Natural killer cell (primary cell): ENCODE measurements at places on chromosomes 13 and 19.

GRCh38 chr19:45882652-45883585 lies 3.0 kb downstream of the IRF2BP1 start:
- peak; percentile 87 for DNase-seq

DNA sequence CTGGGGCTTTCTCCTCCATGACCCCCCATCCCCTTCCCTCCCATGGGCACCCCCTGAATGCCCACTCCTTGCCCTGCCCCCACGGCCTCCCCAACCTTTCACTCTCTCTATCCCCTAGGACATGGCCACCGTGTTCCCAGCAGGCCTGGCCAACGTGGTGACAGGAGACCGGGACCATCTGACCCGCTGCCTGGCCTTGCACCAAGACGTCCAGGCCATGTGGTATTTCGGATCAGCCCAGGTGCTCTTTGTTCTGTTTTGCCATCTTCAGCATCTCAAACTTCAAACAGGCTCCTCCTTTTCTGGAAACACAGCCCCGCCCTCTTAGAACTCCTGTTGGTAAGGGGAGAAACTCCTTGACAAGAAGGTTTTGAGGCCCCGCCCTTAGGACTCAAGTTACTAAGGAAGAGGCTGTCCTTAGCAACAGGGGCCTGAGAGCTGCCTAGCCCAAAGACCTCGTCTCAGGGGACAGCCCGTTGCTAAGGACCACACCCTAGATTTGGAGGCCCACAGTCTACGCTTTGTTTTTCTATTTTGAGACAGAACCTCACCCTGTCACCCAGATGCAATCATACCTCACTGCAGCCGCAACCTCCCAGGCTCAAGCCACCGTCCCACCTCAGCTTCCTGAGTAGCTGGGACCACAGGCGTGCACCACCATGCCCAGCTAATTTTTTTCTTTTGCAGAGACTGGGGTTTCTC lies 5.1 kb upstream of the FLT3LG start:
- DNase-seq, result peak; percentile 97

DNA sequence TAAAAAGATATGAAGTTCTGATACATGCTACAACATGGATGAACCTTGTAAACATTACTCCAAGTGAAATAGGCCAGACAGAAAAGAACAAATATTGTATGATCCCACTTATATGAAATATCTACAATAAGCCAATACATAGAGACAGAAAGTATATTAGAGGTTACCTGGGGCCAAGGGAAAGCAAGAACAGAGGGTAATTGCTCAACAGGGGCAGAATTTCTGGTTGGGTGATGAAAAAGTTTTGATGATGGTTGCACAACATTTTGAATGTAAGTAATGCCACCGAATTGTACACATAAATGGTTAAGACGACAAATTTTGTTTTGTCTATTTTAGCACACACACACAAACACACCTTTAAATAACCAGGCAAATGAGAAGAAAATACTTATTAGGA lies 268.4 kb downstream of the FOXO1 start:
- DNase-seq, result no peak

DNA sequence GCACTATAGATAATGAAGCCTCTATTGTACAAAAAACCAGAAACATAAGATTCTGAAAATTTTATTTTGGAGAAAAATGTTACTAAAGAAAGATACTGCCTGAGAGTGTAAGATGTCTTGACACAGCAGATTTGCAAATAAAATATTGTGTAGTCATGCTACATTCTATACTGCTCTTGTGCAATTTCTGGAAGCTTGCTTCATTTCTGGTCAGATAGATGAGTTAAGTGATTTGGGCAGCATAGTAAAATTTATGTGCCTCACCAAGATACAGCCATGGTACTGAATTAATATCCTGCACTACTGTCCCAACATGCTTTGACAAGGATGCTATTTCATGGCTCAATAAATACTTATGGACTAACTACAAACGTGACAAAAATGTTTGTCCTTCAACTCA lies 55.1 kb upstream of the STARD13 start:
- no peak for DNase-seq

DNA sequence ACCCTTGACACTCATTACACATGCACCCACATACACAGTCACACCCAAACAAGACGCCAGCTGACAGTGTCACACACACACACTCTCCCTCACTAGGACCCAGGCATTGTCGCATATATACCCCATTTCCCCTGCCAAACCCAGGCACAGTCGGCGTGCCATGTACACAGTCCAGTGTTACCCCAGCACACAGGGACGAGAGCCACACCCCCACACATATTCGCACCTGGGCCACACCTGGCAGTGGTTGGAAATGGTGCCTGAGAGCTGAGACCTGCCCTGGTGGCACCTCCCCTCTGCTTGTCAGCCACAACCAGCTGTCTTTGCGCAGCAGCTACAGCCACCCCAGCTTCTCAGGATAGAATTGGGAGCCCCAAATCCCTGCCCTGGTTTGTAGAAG lies 9.0 kb downstream of the NFIX start:
- DNase-seq, result no peak

DNA sequence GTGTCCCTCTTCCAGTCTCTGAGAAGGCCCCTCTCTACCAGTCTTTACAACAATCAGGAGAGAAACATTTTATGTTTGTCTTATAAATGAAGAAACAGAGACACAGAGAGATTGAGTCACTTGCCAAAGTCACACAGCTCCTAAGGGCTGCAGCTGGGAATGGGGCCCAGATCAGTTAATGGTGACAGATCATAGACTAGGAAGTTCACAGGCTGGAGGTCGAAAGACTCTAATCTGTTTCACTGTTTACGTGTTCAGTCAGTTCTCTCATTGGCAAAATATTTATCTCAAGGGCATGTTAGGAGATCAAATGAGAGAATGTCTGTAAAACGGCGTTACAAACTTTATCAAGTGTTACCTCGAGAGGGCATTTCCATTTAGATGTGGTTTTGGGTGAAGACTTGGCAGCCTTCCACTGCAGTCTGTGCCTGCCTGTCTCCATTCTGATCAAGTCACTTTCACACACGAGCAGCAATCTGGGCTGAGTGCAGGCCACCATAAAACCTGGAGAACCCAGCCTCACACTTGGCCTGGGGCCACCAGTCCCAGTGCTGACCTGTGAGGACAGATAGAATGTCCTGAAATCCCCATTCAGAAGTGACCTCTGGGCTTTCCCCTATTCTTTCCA lies 65.1 kb downstream of the SIAH3 start:
- no peak for DNase-seq

- no peak for DNase-seq
These were observed at the start of gene TNNT1 for GRCh38 chr19:55149078-55150003. Gene TNNT1 (minus strand): TSS chr19:55149206. CDS start chr19:55147157, 2,049 bp downstream.

DNA sequence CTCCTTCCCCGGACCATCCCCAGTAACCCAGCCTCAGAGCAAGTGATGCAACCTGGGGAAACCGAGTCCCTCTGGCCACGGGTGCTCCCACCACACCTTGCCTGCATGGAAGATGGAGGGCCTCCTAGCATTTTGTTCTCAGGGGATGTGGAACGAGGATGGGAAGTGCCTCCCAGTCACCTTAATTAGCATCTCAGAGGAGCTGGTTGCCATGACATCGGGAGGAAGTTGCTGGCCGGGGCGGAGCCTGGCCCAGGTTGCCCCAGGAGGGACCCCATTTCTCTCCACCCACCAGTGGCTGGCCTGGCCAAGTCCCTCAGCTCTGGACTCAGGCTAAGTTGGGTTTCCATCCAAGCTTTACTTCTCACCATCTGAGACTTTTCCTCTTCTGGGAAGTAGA lies 24.1 kb upstream of the PTPRS start:
- DNase-seq, result no peak

- DNase-seq, result no peak
These were observed 123.7 kb upstream of the FBXL3 start for GRCh38 chr13:77150651-77151050.

- no peak for DNase-seq
These were observed 3.1 kb downstream of the SMG9 start for GRCh38 chr19:43751466-43752220.

DNA sequence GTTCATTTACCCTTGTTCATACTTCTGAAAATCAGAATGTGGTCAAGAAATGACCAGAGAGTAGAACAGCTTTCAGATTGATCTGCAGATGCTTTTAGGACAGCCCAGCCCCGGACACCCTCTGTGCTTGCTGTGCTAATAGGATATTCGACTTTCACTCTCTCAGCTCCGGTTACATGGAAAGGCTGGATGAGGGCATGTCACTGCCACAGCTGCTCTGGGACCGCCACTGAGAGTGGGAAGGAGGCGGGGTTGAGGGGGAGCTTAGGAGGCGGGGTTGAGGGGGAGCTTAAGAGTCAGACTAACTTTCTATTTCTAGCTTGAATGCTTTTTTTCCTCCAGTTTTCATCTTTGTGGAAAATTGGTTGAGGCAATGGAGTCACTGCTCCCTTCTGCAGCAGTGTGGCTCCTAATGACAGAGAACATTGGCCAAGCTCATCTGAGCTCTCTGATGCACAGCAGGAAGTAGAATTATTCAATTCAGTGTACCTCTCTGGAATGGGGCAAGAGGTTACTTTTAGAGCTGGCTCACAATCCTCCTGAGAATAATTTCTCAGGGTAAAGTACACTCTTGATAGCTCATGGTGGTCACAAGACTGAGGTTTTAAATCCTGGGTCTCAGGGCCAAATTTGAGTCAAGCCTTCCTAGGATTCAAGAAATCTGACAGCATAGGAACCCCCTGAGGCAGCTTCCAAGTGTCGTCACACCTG lies 74.6 kb upstream of the NPAS1 start:
- DNase-seq, result no peak

DNA sequence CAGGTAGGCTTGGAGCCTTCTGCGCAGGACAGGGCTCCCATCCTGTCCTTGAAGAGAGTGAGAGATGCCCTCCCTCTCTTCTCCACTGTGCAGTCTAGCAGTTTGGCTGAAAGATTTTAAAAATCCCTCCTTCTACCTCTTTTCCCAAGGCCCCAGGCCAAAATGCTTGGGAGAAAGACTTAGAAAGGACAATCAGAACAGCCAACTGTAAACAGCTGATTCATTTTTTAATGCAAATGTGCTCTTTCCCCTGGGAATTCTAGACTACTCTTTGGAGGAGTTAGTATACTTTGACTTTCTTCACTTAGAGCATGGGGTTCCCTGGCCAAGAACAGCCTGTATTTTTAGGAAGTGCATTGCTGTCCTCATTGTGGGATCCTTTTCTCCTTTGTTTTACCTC lies 398.9 kb downstream of the GPC6 start:
- DNase-seq, result no peak

DNA sequence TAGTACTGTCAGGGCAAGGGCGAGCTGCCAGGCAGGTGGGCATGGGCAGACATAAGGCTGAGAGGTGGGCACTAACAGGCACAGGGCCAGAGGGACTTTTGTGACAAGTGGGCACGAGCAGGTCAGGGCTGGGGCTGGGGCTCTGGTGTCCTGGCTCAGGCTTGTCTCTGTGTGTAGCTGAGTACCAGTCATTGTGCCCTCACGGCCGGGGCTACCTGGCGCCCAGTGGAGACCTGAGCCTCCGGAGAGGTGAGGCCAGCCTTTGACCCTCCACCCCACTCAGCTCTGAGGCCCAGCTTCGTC lies 21.6 kb downstream of the LTBP4 start:
- no peak for DNase-seq

DNA sequence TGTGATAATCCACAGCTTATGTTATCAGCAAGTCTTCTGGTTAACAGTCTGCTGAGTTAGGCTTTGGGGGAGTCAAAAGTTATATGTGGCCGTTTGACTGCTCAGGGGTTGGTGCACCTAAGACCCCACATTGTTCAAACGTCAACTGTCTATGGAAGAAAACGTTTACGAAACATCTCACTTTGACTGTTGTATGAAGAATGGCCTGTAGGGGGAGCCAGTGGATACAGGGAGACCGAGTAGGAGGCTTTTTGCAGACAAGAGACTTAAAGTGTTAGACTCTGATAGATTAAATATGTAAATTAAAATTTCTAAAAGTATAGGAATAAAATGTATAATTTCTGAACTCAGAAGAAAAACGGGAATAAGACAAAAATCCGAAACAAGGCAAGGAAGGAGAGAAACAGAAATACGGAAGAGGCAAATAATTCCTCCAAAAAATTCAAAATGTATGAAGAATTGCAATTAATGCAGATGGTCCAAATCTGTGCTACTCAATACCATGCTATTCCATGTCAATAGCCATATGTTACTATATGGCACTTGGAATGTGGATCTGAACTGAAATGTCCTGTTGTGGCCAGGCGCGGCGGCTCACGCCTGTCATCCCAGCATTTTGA lies 37.8 kb downstream of the TNFSF14 start:
- DNase-seq, result peak; percentile 93

GRCh38 chr13:100535426-100536135 lies 53.0 kb downstream of the GGACT start:
- no peak for DNase-seq

DNA sequence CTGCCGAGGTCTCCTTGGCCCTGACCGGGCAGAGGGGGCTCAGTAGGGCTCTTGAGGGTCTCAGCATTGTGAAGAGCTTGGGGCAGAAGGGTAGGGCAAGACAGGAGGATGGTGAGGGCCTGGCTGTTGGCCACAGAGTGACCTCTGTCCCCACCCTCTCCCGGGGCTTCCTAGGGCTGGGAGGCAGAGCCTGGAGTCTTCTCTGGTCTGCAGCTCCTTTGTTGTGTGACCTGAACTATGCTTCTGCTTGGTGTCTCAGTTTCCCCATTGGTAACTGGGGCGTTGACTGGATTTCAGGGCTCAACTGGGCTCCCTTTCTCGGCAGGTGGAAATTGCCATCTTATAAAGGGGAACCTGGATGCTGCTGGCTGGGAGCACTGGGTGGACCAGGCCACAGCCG lies 30.1 kb upstream of the PEPD start:
- DNase-seq, result no peak

GRCh38 chr19:33216198-33216830 lies 9.3 kb downstream of the SLC7A10 start:
- DNase-seq, result peak; percentile 20

- no peak for DNase-seq
These were observed 10.5 kb downstream of the ZNF780A start for GRCh38 chr19:40080289-40080688.

GRCh38 chr19:15304140-15304705 lies 28.1 kb downstream of the BRD4 start:
- DNase-seq, result no peak

GRCh38 chr13:100128373-100128772 lies 39.5 kb downstream of the PCCA start:
- DNase-seq, result no peak

DNA sequence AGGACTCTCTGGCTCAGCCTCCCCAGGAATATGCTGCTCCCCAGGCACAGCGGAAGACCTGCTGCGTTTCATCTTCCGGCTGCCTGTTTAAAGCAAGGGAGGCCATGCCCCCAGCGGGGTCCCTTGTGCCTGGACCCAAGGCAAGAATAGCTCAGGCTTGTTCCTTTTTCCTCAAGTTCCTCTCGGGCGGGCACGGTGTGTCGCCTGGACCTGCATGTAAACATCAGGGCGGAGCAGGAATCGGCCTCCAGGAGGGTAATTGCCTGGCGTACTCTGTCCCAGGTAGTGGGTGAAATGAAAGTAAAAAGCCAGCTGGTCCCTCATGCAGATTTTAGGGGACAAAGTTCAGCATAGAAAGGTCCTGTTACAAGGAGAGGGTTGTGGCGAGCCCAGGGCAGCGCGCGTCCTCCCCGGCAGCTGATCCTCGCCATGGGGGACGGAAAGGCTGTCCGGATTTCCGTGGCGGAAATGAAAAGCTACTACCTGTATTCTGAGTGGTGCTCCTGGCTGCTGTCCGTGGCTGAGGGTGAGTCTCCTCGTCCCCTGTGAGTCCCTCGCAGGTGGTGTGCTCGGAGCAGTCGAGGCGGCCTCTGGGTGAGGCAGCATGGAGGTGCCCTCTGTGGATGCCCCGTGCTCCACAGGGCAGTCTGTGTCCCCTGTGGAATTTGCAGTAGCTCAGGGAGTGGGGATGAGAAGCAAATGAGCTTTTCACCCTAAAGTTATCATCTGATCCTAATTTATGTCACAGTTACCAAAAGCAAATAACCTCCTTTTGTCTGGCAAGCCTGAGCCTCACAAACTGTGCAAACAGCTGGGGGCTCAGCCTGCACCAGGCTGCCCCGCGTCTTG lies 16.2 kb downstream of the MCF2L start:
- DNase-seq, result no peak
